ENCODE measurements at places on chromosomes 2 and 18.

GRCh38 chr2:8551622-8552074, 130.2 kb upstream of the ID2 start:
- no peak for DNase-seq

- DNase-seq, result no peak
Measured at GRCh38 chr2:152874955-152875354, 156.5 kb downstream of the ARL6IP6 start.

DNA sequence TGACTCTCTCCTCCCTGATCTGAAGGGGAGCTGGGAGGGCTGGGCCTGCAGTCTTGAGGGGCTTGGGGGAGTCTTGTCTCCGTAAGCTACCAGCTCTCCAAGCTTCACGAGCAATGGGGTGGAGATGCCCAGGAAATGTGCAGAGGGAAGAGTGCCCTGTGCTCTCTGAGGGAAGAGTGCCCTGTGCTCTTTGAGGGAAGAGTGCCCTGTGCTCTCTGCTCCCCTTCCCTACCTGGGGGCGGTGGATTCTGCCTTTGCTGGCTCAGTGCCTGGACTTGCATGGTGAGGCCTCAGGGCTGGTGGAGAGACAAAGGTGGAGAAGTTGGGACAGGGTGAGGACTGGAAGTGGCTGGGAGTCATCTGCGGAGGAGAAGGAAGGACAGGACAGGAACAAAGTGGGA, 72.7 kb downstream of the TWIST2 start:
- DNase-seq, result no peak

DNA sequence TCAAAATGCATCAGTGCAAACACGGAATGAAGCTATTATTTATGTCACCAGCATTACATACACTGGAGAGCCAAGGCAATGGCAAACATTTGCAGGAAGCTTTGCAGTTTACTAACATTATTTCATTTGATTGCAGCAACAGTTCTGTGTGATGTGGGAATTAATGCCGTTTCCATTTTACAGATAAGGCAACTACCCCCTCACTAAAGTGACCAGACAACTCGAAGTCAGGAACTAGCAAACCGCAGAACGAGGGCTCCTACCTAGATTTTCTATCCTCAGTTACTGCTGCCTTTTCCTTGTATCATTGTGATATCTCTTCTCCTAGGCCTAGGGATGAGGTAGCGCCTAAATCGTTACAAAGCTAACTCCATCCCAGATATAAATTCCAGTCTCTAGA, 85.5 kb downstream of the COLEC12 start:
- DNase-seq, result no peak

DNA sequence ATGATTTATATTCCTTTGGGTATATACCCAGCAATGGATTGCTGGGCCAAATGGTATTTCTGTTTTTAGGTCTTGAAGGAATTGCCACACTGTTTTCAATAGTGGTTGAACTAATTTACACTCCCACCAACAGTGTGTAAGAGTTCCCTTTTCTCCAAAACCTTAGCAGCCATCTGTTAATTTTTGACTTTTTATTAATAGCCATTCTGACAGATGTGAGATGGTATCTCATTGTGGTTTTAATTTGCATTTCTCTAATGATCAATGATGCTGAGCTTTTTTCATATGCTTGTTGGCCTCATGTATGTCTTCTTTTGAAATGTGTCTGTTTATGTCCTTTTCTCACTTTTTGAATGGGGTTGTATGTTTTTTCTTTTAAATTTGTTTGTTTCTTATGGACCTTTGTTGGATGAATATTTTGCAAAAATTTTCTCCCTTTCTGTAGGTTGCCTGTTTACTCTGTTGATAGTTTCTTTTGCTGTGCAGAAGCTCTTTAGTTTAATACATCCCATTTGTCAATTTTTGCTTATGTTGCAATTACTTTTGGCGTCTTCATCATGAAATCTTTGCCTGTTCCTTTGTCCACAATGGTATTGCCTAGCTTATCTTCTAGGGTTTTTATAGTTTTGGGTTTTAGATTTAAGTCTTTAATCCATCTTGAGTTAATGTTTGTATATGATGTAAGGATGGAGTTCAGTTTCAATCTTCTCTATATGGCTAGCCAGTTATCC, 119.7 kb upstream of the XIRP2 start:
- no peak for DNase-seq

- DNase-seq, result no peak
Measured at GRCh38 chr2:188721784-188722183, 252.4 kb upstream of the COL3A1 start.

DNA sequence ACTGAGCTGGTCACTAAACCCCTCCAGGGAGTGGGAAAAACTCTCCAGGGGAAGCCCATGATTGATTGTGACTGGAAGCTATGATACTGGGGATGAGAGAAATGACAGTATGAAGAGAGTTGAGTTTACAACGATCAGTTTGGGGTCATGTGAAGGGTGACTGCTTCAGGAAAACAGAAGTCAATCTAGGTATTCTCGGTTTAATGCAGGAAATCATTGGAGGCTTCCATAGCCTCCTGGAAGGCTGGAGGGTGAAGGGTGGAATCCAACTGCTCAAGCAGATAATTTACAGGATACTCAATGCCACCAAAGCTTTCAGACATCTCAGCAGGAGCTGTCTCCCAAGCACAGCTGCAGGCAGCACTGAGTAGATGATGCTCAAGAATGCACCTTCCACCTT, 154.6 kb downstream of the ZNF516 start:
- no peak for DNase-seq

- DNase-seq, result no peak
Measured at GRCh38 chr2:51813247-51813646, 781.3 kb upstream of the NRXN1 start.

- DNase-seq, result no peak
Measured at GRCh38 chr2:191748059-191748461, 70.1 kb downstream of the NABP1 start.

- DNase-seq, result peak; percentile 22
Measured at GRCh38 chr2:41782306-41783158, 265.3 kb upstream of the PKDCC start.

GRCh38 chr2:169739351-169739750, 5.7 kb downstream of the KLHL23 start:
- DNase-seq, result no peak

GRCh38 chr2:60966507-60967405, 50.8 kb upstream of the PEX13 start:
- no peak for DNase-seq

DNA sequence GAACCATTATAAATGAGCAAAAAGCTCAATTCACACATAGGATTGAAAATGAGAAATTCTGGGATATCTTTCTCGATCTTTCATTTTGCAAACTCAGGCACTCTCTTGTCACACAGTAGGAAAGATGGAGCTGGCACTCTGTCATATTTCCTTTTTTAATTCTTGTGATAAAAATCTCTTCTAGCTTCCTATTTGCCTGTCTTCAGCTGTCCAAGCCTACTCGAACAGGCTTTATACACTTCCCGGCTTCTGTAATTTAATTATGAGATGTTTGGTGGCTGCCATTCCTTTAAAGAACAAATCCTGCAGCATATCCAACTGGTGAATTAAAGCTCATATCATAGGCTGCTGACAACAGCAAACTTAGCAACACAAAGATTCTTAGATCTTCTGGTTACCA, 1484.3 kb upstream of the PIK3C3 start:
- no peak for DNase-seq

- DNase-seq, result no peak
Measured at GRCh38 chr2:218028189-218028495, 25.3 kb upstream of the TNS1 start.

DNA sequence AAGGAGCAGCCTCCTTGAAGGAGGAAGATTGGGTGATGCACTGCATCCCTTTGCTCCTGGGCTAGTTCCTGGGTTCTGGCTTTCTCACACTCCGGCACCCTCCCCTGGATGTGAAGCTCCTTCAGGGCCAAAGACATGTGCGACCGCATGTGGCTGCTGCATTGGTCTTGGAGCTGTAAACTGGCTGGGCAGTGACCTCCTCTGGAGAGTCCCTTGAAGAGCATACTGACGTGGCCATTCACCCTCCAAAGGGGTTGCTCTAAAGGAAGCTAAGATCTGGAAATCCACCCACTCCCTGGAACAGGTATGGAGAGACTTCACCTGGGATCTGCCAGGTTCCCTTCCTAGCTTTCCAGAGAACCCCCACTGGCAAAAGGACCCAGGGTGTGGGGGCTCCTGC, 62.1 kb downstream of the TMEM17 start:
- DNase-seq, result no peak

DNA sequence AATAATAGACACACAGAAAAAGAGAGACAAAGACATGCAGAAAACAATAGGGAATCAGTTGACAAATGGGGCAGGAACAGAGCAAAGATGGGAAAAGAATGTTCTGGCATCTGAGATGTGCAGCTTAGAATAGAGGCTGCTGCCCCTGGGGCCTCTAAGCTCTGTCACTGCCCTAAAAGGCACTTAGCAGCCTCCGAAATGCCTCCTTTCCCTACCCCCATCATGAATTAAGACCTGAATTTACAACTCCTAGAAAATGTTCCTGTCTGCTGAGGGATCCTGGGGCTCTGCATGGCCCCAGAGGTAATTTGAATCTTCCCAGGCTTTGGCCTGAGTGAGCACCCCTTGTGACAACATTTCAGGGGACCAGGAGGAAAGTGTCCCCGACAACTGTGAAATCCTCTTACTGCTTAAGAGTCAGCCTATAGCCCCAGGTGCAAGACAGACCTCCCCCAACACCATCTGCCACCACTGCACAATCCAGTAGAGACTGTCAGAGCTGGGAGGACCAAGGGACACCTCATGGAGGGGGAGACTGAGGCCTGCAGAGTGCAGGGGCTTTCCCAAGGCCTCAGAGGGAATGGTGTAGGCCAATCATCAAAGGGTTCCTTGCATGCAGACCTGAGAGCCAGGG, 24.8 kb downstream of the MRPL35 start:
- DNase-seq, result no peak

- DNase-seq, result no peak
Measured at GRCh38 chr2:161420406-161421074, 4.4 kb downstream of the TBR1 start.

- DNase-seq, result peak; percentile 65
Measured at GRCh38 chr2:64635976-64636911, 17.5 kb downstream of the SERTAD2 start.

- no peak for DNase-seq
Measured at GRCh38 chr18:32424696-32425095, 46.0 kb downstream of the GAREM1 start.

GRCh38 chr2:212940816-212941215, 210.6 kb downstream of the IKZF2 start:
- no peak for DNase-seq

DNA sequence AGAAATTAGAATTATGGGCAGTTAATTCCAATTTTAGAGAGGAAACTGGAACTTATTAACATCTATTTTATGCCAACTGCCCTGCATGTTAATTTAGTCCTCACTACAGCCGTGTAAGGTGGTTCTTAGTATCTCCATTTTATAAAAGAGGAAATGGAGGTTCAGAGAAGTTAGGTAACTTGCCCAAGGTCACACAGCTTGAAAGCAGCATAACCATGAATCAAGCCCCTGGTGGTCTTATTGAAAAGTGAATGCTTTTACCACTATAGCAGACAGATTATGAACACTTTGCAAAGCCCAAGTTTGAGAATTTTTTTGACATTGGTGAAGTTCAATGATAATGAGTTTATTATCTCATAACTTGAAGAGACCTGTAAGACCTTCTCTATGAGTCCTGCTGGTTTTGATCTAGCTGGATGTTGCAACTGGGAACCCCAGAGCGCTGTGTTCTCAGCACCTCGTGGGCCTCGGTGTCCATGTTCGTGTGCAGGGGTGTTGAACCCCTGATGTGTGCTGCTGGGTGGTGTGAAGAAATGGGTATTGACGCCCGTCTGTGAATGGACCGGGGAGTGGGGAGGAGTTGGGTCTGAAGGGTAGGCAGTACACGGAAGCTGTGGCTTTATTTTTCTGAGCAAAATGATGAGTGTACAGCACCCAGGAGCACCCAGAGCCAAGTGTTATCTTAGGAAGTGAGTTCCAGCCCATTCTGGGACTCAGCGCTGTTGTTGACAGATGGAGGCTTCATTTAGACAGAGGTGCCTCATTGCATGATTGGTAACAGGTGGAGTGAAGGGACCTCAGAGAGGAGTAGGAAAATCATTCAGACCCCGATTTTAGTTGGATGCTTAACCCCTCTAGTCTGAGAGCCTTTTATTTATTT, 9.7 kb downstream of the GREB1 start:
- no peak for DNase-seq

- DNase-seq, result no peak
Measured at GRCh38 chr2:33018271-33018670, 71.5 kb downstream of the LTBP1 start.

DNA sequence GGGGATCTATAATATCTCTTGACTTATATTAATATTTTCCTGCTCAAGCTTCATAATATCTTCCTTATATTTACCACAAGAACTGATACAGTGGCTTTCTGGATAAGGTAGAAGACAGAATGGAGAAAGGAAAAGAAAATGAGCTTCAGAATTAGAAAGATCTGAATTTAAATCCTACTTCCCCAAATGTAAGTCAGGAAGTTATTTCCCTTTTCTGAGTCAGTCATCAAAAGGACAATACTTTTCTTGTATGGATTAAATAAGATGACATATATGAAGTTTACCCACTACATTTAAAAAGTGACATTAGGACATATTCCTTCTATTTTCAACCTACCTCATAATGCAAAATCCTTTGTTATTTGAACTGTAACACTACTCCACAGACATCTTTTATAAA, 19.0 kb downstream of the KRCC1 start:
- DNase-seq, result no peak

GRCh38 chr18:3236470-3236869, 11.1 kb upstream of the MYL12A start:
- no peak for DNase-seq

- no peak for DNase-seq
Measured at GRCh38 chr2:100813527-100813926, 6.4 kb upstream of the NPAS2 start.

All from GM19239 (cell line).